Smooth muscle cell of bladder (primary cell): ENCODE measurements at places on chromosomes 6 and 20. TPM values are rescaled to one million over a fixed set of nuclear protein-coding genes. Genes with fewer than 3 reads are reported as not detected.

WASF1 gene
- 5.8 and 6.5 TPM in 2 replicates for total RNA-seq

RBBP8NL gene
- total RNA-seq, result not detected in 2 replicates

RSPO3 gene
- 3.7 and 17.4 TPM in 2 replicates for total RNA-seq

ZNF165 gene
- 0.46 and 0.57 TPM in 2 replicates for total RNA-seq

C6orf58 gene
- under 0.01 and 0.09 TPM in 2 replicates for total RNA-seq

SDCBP2 gene
- total RNA-seq, result 1.3 and 1.4 TPM in 2 replicates

IL17A gene
- total RNA-seq, result not detected in 2 replicates

TSPO2 gene
- total RNA-seq, result not detected in 2 replicates

SPATA25 gene
- total RNA-seq, result 1.3 and 1.9 TPM in 2 replicates

EEF1A2 gene
- total RNA-seq, result 1.3 and 3.0 TPM in 2 replicates

RUNX2 gene
- total RNA-seq, result 1.8 and 2.0 TPM in 2 replicates

RAMACL gene
- 1.3 and 4.1 TPM in 2 replicates for total RNA-seq

MOXD1 gene
- 63.3 and 78.2 TPM in 2 replicates for total RNA-seq

FAM83C gene
- not detected in 2 replicates for total RNA-seq

CST7 gene
- total RNA-seq, result not detected in 2 replicates

ULBP2 gene
- total RNA-seq, result 2.6 and 2.7 TPM in 2 replicates

MCHR2 gene
- not detected in 2 replicates for total RNA-seq
